ENCODE measurements at places on chromosomes 3 and 15.
A peak's percentile ranks its signal among the peaks of the same experiment; 100 is the strongest.

GRCh38 chr3:88444251-88444650, 294.5 kb downstream of the C3orf38 start:
- DNase-seq = no peak

GRCh38 chr3:144102421-144102820, 130.8 kb downstream of the DIPK2A start:
- no peak for DNase-seq

- DNase-seq = no peak
Observed at GRCh38 chr3:177379045-177379444, 181.8 kb upstream of the TBL1XR1 start.

GRCh38 chr3:33941804-33942203, 143.4 kb downstream of the PDCD6IP start:
- DNase-seq = no peak

DNA sequence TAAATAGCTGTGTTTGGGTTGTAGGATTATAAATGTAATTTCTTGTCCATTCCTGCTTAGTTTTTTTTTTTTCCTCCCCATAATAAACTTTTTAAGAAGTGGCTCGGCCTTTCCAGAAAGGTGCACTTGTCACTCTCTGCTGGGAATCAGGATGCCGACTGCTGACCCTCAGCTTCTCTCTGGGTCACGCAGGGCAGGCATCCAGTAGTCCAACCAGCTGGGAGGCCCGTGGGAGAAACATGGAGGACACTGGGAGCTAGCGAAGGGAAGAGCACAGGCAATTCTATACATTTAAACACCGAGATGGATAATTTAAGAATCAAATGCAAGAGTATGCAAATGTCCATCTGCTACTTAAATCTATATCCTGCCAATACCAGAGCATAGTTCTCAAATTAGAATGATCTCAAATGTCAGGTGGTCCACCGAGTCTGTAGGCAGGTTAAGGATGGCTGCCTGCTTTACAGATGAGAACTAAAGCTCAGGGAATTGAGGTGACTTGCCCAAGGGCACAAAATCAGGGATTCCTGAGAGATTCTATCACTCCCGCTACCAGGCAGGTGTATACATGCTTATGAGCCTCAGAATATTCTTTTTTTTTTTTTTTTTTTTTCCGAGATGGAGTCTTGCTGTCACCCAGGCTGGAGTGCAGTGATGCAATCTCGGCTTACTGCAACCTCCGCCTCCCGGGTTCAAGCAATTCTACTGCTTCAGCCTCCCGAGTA, 64.5 kb downstream of the DAPK2 start:
- DNase-seq = no peak

- peak; percentile 32 for DNase-seq
Observed at GRCh38 chr3:129942296-129942695, 32.2 kb upstream of the TRH start.

DNA sequence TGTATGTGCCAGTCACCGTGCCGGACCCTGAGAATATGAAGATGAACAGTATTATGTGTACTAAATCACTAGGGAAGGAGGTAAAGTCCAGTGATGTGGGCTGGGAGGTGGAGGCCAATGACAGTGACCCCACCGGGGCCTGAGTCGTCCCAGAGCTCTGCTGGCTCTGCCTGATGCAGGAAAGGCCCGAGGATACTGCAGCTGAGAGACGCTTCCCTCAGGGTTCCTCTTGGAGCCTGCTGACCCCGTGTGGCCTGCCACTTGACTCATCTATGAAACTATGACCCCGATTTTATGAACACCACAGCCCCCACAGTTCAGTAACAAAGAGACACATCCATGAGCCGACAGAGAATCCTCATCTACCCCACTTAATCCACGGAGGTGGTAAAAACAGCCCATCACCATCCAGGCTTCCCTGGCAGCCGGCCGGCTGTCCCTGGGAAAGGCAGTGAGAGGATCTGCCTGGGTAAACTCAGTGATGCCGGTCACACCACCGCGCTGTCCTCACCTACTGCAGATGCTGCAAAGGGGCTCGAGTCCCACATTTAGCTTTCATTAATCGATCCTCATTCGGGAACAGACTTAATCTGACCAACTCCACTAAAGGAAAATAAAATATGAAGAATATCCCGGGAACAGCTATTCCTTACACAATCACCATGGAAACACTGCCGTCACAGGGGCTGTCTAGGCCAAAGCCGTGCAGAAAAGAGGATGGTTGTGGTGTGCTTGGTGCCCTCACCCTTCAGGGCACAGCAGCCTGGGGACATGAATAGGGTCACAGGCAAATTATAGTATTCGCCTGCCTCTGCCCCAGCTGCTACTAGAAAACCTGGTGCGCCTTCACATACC, 82.9 kb downstream of the ARRDC4 start:
- DNase-seq = no peak

Data from omental fat pad (tissue), 4 donors.